ENCODE measurements at places on chromosomes 12 and 14.

DNA sequence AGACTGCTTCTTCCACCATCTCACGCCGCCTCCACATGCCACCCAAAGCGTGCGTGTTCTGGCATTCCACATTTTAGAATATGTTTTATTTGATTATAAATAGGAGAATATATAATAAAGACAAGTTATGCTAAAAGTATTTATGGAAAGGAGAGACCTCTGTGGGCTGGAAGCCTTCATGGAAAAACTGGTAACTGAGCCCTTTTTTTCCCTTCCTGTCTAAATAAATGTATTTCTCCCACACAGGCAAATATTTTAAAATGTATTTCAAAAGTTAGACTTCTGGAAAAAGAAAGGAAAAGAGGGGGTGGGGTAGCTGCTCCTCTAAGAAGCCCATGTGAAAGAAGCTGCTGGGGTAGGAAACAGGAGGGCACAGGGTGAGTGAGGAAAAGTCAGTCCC lies 16.1 kb upstream of the NR4A1 start:
- no peak for DNase-seq

DNA sequence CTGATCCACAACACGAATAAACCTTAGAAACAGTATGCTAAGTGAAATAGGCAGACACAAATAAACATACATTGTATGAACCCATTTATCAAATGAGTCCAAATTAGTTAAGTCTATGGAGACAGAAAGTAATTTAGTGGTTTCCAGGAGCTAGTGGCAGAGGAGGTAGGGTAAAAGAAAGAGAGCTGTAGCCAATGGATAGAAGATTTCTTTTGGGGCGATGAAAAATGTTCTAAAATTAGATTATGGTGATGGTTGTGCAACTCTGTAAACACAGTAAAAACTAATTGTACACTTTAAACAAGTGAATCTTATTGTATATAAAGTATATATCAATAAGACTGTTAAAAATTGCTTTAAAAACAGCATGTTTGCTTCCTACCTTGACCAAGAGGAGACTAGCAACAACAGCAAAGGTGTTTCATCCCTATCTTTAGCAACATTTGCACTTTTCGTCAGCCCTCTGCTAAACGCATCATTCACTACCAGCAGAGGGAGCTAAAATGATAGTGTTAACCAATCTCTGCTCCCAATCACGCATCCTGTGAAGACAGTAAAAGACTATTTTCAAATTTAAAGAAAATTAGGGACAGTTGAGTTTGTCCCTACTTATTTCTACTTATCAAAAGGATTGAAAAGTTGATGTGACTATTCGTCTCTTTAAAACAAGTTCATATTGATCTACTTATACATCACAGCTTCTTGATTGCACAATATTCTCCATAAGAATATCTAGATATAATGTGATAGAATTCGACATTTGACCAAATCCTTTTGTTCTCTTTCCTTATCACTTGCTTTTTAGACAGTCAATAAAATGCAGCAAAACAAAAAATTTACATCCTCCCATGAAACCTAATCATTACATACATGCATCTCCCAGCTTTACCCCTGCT lies 24.0 kb upstream of the LGR5 start:
- no peak for DNase-seq

DNA sequence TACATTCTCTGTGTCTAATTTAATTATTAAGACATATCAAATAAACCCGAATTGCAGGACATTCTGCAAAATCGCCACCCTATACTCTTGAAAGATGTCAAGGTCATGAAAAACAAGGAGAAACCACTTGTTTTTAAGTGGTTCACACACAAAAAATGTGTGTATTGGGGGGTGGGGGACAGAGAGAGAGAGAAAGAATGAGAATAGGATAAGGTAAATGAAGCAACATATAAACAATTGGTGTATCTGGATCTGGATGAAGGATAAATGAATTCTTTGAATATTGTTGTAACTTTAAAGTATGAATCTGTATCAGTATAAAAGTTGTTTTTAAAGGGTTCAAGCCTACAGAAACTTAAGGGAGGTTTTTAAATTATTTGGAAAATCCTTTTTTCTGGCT lies 72.1 kb downstream of the ARID2 start:
- no peak for DNase-seq

- peak; percentile 9 for DNase-seq
Measured at GRCh38 chr12:60308366-60308991, 712.6 kb downstream of the SLC16A7 start.

DNA sequence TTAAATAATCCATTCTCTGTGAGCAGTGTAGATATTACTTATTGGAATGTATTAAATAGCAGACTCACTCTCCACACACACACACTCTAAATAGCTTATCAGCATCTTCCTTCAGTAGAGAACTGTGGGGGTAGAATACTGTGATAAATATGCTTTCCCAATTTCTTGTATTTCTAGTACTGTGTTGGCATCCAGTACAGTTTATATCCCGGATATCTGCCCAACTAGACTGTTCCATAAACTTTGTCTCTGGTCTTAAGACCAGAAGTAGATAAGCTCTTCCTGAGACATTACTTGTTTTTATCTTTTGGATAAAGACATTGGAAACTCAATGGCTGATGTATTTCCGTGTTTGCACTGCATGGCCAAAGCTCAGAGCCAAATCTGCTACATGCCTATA lies 136.2 kb upstream of the PDZRN4 start:
- DNase-seq, result no peak

- DNase-seq, result no peak
Measured at GRCh38 chr12:132160601-132161035, 16.4 kb downstream of the NOC4L start.

- DNase-seq, result peak; percentile 89
Measured at GRCh38 chr12:124174451-124175348, 120.2 kb upstream of the RFLNA start.

DNA sequence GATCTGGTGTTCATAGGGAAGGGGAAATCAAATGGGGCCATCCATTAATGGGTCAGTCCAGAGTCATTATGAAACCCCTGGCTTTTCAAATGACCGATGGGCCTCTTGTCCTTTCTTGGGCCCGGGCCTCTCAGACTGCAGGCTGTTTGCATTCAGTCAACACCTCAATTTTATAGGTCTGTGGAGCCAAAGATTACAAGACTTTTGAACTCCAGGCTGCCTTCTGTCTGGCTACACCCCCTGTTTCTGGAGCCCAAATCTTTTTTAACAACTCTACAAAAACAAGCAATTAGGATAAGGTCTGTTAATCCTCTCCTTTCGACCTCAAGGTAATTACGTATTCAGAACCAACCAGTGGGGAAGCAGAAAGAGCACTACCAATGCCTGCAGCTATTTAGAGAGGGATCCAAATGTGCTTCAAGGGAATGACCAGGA lies 35.6 kb downstream of the DUSP6 start:
- DNase-seq, result no peak

GRCh38 chr12:95083471-95083870 lies 10.1 kb upstream of the NR2C1 start:
- no peak for DNase-seq

DNA sequence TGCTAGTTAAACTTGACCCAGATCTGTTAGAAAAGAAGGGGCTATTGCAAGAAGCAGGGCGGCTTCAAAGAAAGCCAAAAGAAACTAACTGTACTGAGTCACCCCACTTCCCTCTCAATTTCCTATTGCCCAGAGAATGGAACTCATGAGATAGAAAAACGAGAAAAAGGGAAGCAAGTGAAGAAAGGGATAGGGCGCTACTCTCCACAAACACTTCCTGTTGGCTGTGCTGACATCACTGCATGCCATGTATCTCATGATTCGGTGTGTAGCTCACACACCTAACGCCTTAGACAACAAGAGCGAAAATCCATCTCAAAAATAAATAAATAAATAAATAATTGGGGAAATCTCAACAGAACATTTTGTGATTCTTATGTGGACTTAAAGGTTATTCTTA lies 13.0 kb upstream of the P2RX4 start:
- no peak for DNase-seq

- DNase-seq, result no peak
Measured at GRCh38 chr12:57519796-57520052, 590 bp downstream of the DDIT3 start.

DNA sequence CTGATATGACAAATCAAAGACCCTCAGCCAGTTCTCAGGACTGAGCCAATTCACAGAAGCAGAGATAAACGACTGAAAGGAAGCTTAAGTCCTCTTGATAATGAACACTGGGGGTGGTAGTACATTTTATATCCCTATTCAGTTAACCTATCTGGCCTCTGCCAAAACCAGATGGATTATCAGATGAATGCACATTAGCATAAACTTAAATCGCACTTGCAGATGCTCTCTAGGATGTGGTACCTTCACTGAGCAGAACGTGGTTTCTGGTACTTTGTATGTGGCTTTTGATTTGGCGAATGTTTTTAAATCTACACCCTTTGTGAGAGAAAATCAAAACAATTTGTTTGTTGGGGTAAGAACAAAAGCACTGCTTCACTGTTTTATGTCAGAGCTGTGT lies 21.1 kb upstream of the TAS2R14 start:
- DNase-seq, result no peak

GRCh38 chr14:72164420-72165228 lies 232.4 kb downstream of the RGS6 start:
- DNase-seq, result no peak

DNA sequence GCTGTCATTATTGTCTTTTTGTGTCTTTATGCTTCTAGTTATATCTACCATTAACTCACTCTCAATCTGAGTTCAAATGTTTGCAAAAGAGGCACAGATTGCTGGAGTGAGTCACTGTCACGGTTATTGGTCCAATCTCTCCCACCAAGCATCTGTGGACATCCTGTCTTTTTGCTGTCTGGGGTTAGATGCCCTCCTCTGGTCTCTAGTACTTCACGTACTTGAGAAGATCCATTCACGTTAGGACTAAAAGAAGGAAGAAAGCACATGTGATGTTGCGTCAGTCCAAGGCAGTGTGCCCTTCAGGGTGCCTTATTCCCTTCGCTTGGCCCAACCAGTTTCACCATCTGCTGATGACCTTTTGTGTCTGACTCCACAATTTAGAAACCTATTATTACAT lies 72.3 kb upstream of the STXBP6 start:
- DNase-seq, result no peak

GRCh38 chr12:67386869-67387565 lies 117.9 kb downstream of the CAND1 start:
- no peak for DNase-seq

DNA sequence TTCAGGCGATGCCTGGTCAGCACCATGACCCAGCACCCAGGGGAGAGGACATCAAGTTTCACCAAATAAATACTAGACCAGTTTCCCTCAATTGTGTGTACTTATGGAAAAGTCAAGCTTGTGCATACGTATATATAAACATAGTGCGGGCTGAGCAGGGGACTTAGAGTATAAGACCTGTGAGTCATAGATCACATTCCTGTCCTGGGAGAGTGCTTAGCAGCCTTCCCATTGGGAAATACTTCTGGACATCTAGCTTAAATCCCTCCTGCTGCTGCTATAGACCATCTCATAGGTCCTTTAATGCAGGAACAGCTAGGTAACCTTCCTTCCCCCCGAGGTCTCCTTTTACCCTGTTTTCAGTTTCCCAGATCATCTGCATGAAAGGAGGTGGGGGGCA lies 51.9 kb downstream of the PRMT8 start:
- DNase-seq, result no peak

GRCh38 chr12:52434760-52435530 lies 774 bp upstream of the KRT75 start:
- no peak for DNase-seq

DNA sequence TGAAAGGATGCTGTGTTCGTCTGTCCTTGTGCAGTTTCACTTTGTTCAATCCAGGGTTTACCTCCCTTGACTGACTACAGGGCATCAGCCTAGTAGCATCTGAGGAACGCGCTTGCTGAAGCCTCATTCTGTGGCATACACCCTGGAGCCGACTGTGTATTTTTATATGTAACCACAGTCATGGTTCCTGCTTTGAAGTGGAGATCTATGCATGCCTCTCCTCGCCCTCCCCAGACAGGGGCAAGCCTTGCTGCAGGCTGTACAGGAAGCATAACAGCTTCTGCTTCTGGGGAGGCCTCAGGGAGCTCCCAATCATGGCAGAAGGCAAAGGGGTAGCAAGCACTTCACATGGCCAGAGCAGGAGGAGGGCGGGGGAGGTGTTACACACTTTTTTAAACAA lies 262.1 kb downstream of the BCL11B start:
- DNase-seq, result no peak

DNA sequence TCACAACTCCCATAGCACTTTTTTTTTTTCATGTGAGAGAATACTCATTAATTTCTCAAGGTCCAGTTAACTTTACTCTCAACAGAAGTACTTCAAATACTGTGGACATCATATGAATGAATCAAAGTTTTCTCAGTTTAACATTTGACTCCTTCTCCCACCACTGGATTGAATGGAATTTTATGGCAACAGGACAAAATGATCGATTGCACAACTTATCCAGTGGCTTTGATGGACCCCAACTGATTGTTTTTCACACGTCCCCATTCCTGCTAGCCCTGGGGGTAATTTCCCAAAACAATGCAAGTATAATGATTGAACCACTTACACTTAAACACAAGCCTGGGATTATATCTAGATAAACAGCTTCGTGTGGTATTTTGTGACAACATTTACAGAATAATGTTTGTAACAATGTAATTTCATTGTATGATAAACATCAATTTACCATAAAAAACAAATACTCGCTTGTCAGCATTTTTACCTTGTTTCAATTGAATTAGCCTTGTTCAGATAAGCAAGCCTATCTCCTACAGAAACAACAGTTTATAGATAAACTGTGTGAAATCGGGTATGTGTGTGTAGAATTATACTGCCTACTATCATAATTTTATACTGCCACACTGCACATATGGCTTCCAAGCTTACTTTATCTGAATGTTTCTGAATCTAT lies 60.9 kb downstream of the SOX5 start:
- DNase-seq, result no peak

DNA sequence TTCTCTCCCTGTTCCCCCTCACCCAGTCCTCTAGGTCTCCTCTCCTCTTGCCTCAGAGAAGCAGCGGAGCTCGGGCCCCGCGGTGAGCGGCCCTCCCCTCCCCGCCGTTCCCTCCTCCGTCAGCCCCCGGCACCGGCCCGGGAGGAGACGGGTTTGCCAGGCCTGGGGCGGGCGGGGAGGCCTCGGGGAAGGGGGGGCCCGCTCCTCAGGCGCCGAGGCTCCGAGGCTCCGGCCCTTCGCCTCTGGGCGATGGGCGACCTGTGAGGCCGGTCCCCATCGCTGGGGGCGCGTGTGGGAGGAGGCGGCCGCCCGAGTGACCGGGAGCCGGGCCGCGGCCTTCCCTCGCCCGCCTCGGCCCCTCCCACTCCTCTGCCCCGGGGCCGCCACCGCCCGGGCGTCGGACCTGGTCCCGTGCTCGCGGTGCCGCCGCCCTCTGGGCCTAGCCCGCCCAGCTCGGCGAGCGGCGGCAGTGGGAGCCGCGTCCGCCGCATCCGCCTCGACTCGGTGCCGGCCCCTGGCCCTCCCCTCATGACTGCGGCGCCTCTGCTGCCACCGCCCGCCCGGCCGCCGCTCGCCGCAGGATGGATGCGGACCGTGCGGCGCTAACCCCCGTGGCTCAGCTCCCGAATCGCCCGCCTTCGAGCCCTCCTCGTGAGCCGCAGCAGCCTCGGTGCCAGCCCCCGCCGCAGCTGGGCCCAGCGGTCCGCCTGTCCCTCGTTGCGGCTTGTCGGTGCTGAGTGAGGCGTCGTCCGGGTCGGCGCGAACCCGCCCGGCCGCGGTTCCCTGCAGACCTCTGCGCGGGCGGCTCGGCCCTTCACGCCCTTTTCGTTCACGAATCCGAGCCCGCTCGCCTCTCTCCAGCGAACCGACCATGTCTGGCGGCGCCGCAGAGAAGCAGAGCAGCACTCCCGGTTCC lies 574 bp downstream of the WNK1 start:
- DNase-seq, result no peak
